Fibroblast of skin of right biceps (primary cell): ENCODE measurements at places on chromosomes 7 and 10.
A peak's percentile ranks its signal among the peaks of the same experiment; 100 is the strongest.

- no peak for DNase-seq
Measured at GRCh38 chr10:125148528-125148927, 11.8 kb downstream of the CTBP2 start.

DNA sequence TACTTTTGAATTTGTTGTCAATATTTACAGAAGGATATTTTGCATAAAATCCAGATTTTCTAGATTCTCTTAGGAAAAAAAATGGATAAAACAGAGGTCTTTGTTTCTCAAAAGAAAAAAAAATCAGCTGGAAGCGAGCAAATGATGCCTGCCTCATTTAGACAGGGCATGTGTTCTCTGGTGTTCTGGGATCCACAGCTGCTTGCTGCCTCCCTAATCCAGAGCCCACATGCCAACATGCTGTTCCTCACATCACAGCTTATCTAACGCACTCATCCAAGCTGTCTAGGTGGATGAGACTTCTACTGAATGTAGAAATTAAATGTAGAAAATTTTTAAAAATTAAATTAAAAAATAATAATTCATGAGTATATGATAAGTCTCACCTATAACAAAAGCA, 630.1 kb downstream of the SORCS1 start:
- no peak for DNase-seq

- no peak for DNase-seq
Measured at GRCh38 chr7:351256-351655, 61.3 kb downstream of the FOXL3 start.

- DNase-seq, result no peak
Measured at GRCh38 chr10:52662256-52662655, 110.3 kb downstream of the MBL2 start.

DNA sequence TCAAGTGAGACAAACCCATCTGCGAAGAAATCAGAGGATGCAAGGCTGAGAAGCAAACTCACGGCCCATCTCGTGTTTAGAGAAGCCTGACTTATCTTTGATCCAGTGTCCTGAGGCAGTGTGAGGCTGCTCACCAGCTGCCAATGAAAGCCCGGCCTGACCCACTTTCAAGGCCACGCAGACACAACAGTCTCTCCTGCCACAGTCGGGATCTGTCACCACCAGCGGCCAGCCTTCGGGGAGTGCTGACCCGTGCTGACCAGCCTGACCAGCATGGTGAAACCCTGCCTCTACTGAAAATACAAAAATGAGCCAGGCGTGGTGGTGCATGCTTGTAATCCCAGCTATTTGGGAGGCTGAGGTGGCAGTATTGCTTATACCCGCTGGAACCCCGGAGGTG, 7.4 kb upstream of the DNAJB6 start:
- DNase-seq, result no peak

- no peak for DNase-seq
Measured at GRCh38 chr10:131961047-131961776, 20.5 kb downstream of the BNIP3 start.

- DNase-seq, result peak; percentile 91
Measured at GRCh38 chr7:22854158-22855048, 31.8 kb upstream of the TOMM7 start.

GRCh38 chr7:151273651-151274390, 25.3 kb upstream of the SMARCD3 start:
- no peak for DNase-seq

- DNase-seq, result no peak
Measured at GRCh38 chr10:31730776-31731175, 197.9 kb downstream of the ARHGAP12 start.

GRCh38 chr7:37230221-37230620, 218.4 kb downstream of the ELMO1 start:
- DNase-seq, result no peak

DNA sequence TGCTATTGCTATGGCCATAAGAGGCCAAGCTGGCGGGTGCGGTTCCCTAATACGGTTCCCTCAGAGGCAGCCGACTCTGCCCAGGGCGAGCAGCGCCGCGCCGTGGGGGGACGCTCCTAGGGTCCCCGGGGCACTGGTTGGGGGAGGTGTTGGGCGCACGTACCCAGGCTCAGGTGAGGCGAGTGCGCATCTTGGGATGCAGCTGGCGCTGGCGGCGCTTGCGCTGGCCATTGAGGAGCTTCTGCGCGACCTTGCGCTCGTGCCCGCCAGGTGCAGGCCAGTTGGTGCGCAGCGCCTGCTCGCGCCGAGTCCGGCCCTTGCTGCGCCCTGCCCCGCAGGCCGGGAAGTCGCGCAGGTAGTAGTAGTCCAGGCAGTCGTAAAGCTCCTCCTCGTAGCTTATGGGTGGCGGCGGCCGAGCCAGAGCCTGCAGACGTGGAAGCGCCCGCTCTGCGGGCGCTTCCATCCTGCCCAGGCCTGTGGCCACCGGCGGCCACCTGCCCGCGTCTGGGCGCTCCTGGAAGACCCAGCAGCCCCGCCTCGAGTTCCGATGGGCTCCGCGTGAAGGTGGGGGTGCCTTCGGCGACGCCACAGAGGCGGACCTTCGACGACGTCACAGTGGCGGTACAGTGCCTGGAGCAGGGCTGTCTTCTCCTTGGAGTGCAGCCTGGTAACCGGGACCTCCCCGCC, at the start of gene NUPR2:
Gene NUPR2 (minus strand): TSS at position 566 of the 687 bp plus-strand sequence. CDS start 103 bp downstream, at position 463.
- no peak for DNase-seq

DNA sequence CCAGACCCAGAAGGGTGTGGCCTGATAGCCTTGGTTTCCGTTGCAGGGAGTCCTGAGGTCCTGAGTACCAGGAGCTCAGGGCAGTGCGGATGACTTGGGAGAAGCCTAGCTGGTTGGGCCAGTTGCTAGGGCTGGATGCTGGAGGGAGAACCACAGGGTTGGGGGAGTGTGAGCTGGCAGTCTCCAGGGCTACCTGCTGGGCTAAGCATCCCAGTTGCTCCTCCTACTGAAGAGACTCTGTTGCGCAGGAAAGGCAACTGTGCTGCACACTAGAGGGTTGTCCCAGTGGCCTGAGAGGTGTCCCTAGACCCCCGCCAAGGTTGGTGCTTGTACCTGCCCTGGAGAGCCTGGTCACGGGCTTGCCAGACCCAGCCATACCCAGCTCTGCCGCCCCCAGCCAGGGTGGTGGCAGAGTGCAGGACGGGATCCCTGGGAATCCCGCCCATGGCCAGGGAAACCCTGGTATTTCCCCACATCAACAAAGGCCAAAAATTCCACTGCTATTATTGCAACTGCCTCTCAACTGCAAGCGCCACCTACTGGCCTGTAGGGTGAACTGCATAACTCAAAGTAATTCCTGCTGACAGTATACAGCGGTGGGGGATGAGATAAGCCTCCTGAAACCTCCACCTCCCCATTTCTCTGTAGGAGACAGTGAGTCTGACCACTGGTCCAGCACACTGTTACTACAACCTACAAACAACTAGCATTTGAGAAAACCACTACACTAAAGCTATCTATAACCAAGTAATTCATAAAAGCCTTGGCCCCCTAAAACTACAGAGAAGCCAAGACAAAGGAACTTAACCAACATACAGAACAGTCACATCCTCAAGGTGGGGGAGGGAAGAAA, 67.6 kb upstream of the DDC start:
- peak; percentile 42 for DNase-seq

- no peak for DNase-seq
Measured at GRCh38 chr7:91235211-91235832, 28.9 kb upstream of the FZD1 start.

- no peak for DNase-seq
Measured at GRCh38 chr7:37450035-37450434, 1.4 kb upstream of the ELMO1 start.
